Stimulated activated CD4-positive, alpha-beta T cell treated with anti-CD3 and anti-CD28 coated beads, TNF-alpha, amount 100 ng/mL, for 4 hours (primary cell): ENCODE measurements at places on chromosomes 11 and 22.

DNA sequence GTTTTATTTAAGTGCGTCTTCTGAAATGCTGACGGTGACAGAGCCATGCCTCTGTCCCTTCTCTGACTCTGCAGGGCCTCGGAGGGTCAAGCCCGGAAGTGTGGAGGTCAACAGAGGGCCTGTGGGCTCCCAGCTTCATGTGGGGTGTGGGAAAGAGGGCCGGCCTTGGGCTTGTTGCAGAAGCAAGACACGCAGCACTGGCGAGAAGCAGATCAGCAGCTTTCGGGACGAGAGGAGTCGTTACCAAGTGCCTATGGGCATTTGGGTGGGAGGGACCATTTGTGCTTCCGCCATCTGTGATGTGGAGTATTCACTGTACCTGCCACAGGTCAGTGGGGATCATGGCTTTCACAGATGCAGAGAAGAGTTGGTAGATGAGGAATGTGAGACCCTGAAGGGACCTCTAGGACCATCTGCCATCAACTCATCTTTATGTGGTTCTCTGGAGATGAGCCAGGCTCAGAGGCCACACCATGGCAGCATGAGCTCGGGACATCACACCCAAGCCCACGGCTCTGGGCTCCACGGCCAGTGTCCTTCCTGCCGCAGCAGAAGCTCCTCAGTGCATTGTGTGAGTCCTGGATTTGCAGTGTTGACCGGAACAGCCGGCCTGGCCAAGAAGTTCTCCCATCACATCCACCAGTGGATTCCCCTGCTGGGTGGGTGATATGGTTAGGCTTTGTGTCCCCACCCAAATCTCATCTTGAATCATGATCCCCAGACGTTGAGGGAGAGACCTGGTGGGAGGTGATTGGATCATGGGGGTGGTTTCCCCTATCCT, 590.7 kb downstream of the TBC1D22A start:
- DNase-seq, result no peak

GRCh38 chr22:18070556-18071306, 7.1 kb upstream of the PEX26 start:
- no peak for DNase-seq

- no peak for DNase-seq
Measured at GRCh38 chr11:11620921-11621572, 758 bp downstream of the GALNT18 start.

GRCh38 chr11:87971354-87971753, 203.9 kb downstream of the RAB38 start:
- no peak for DNase-seq

DNA sequence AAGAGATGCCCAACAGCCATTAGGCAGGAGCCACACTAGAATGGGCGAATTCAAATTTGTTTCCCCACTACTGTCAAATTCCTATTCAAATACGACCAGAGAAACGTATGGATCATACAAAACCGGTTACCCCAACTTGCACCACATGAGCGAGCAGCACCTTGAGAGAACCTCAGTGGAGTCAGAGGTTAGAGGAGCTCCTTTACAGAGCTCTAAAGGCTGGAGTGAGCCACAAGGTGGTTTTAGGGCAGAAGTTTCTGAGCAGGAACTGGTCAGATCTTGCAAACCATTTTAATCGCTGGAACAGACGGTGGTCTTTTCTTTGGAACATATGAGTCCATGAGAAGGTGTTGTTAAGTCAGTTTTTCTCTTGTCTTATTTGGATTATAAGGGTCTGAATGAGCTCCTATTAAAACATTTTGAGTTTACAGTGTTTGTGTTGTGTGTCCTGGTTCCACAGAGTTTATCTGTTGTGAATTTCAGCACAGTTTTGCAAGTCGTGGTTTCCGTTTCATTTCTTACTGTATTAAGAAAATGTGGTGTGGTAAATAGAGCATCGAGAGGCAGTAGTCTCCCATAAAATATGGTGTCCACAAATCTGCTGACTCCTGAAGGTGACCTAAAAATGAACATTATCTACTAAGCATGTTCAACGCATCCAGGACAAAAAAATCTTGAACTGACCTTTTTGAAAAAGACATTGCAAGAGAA, 471.7 kb downstream of the NTM start:
- no peak for DNase-seq

GRCh38 chr11:35206616-35207015, 67.6 kb downstream of the CD44 start:
- no peak for DNase-seq

GRCh38 chr11:59154610-59155009, 12.0 kb downstream of the FAM111A start:
- no peak for DNase-seq
